WERI-Rb-1 (cell line): ENCODE measurements at places on chromosomes 6 and 20.

DNA sequence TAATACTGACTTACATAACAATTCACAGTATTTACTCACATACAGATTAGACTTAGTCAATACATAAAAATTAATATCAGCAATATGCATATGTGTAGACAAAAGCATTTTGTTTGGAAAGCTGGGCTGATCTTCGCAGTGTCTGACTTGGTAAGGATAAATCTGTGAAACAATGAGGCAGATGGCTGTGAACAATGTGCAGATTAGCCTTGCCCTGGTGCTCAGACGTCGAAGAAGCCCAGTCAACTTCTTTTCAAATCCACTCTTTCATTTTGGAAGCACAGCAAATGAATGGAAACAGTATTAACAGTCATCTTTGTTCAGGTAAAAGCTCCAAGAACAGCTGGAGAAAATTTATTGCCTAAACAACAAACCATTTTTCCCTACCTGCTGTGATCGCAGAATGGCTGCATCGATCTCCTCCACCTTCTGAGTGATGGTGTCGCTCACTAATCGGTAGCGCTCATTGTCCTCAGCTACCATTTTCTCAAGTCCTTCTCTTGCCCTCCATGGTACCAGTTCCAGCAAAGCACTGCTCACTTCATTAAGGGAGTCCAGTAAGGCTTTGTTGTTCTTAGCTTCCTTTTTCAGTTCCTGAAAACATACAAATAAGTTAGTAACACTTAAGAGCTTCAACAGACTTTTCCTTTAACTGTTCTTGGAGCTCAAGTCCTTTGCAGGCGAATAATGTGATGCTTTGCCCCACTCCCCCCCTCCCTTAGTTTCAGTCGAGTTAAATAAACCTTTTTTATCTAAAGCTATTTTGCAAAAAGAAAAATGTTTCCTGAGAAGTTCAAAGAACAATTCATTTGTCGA lies 116.5 kb downstream of the DST start:
- peak; percentile 52 for DNase-seq

DNA sequence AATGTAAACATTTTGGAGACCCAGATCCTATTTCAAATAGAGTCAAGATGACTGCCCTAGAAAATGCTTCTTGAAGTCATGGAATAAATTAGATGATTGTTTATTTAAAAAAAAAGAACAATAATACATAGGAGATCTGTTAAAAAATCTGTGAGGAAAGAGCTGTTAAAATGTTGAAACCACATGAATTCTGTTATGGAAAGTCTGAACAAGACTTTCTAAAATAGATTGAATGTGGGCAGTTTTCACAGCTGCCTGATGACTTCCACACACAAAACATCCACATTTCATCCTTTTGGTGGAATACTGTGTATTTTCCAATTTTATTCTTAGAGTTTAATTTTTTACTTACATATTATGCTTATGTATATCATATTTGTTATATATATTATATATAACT lies 186.1 kb downstream of the LAMA2 start:
- no peak for DNase-seq

DNA sequence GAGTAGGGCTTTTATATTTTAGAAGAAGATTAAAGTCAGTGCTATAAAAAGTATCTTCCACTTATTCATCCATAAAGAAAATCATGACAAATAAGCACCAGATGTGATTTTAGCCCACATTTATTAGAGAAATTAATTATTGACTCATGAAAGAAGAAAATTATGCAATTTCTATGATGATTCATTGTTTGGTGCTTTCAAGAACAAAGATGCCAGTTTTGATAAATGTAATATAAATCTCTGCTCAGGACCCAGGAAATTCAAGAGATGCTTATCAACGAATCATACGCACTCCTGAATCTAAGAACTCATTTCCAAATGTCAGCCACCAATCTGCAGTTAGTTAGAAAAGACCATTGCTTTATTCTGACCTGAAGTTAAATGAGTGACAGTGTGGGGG lies 211.4 kb downstream of the ARHGAP18 start:
- DNase-seq = no peak

DNA sequence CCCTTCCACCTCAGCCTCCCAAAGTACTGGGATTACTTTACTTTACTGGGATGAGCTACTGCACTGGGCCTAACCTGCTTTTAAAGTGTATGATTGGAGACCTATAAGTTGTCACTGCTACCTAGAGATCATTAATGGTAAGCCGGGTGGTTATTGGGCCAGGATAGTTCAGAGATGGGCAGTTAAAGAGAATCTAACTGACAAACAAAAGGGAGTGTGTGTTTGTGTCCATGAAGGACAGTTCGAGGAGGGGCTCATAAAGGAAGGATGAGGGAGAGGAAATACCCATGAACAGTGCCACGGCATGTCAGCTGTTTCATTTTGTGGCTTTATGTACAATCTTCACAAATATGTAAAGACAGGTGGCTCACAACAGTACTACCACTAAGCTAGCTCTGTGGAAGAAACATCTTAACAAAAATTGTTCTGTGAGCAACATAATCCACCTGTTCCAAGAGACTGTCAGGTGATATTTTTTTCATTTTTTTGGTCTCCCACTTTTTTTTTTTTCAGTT lies 69.7 kb upstream of the FAM8A1 start:
- DNase-seq = no peak

- no peak for DNase-seq
These were observed 92.3 kb downstream of the RNF182 start for GRCh38 chr6:14016935-14017625.

- no peak for DNase-seq
These were observed 26.2 kb downstream of the TULP4 start for GRCh38 chr6:158338311-158339112.

DNA sequence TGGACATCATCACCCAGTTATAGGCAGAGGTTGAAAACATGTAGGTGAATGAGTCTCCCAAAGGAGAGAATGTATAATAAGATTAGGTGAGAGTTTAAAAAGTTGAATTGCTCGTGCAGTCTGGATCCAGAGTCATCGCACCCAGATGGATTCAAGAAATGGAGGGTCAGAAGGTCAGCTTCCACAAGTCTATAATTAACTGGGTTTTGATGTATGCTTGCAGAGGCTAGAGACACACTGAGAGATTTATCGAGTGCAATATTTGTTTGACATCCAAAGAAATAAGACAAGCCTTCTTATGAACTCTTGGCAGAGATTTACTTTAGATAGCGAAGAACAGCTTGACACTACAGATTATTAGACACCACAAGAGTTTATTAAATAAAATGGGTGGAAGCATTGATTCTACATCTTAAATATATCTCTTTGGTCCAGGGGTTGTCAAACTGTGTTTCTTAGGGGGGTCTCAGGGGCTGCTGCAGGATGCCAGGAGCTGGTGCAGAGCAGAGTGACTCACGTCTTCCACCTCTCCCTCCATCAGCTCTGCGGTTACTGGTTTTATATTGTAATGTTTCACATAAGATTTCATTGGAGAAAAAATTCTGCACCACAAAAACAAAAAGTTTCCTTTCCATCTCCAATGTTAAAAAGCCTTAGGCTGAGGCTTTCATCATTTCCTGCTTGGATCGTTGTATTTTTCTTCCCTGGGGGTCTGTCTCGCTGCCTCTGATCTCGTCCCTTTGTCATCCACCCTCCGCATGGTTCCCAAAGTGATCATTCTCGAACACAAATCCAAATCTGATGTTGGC lies 176.2 kb upstream of the AHI1 start:
- DNase-seq = no peak

DNA sequence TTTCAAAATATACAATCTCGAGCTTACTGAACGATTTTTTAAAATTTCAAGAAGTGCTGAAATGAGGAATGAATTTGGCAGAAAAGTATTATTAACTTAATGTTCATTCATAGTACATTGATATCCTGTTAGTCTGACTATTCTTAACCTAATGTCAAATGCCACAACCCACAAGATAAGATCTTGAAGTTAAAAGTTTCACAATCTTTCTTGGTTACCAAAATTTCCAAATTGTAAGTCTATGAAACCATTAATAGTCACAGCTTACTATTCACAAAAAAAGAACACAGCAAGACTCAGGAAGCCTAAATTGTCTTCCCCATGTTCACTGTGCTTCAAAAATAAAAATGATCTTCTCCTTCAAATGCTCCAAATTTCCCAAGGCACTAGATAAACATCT lies 71.3 kb downstream of the HACE1 start:
- no peak for DNase-seq

GRCh38 chr6:21612067-21612745 lies 18.7 kb downstream of the SOX4 start:
- no peak for DNase-seq

DNA sequence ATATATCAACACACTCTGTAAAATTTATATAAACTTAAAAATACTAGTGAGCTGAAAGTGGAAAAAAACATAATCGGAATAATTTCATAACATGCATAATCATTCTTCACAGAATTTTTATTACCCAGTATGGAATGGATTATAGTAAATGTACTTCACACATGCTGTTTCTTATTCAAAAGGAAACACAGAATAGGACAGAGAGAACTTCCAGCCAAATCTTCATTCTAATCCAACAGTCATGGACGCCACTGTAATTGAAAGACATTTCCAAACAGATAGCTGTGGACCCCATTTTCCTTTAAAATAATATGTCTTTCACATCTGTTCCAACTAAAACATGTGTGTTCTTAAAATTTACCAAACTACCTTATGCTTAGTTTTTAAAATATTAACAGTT lies 126.6 kb upstream of the RUNX2 start:
- DNase-seq = no peak

DNA sequence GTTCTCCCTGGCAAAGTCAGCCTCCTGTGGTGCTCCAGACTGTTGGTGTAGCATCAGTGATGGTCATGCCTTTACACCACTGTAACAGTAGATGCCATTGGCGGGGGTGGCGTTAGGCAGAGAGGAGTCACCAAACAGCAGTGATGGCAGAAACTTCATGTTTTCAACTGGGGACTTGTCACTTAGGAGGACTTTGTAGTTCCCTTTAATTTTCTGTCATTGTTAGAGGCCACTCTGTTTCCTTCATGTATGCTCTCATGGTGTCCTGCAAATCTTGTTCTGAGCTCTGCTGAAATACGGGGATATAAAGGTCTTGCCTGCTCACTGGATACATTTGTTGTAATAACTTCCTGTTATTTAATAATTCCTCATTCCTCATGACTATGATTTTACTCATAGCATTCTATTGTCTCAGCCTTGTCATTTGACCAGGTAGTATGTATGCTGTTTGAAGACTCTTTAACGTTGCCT lies 4.6 kb downstream of the MAP3K4 start:
- no peak for DNase-seq

DNA sequence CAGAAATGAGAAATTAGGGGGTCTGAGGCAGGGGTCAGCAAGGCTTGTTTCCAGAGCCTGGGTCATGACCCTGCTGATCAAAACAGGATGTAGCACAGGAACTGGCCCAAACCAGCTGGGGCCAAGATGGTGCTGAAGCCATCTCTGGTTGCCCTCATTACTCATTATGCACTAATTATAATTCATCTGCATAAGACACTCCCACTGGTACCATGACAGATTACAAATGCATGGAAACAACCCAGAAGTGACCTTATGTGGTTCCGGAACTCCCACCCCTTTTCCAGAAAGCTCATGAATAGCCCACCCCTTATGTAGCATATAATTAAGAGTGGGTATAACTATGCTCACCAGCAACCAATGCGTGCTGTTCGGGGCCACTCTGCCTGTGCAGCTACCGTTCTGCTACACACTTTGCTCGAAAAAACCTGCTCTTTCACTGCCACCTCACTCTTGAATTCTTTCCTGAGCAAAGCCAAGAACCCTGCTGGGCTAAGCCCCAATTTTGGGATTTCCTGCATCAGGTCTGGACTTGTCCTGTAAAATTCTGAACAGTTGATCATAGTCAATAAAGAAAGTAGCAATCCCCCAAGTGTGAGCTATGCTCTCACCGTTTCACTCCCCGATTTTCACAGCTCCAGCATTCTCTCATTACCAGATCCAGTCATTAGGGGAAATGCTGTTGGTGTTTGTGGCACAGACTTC lies 122.3 kb downstream of the WDR27 start:
- DNase-seq = no peak

DNA sequence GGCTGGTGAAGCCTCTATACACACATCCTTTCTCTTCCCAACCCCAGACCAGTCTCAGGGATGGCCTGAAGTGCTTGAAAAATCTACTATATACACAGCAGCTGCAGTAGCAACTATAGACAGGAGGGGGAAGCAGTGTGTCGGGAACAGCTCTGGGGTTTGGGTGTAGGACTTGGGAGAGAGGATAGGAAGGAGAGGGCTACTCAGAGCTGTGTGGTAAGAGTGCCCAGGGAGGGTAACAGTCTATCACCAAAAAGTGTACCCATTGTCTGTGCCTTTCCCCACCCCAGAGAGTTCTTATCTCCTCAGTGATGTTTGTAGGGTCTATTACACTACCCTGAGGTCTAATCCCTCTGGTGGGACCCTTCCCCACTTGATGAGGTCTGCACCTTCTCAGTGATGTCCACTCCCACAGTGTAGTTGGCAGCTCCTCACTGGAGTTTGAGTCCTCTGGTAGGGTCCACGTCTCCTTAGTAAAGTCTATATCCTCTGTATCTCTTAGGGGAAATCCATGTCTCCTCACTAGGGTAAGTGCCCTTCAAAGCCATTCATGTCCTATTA lies 1.5 kb upstream of the GGT7 start:
- DNase-seq = peak; percentile 84

- no peak for DNase-seq
These were observed 166.9 kb upstream of the MCHR2 start for GRCh38 chr6:100160930-100161329.

DNA sequence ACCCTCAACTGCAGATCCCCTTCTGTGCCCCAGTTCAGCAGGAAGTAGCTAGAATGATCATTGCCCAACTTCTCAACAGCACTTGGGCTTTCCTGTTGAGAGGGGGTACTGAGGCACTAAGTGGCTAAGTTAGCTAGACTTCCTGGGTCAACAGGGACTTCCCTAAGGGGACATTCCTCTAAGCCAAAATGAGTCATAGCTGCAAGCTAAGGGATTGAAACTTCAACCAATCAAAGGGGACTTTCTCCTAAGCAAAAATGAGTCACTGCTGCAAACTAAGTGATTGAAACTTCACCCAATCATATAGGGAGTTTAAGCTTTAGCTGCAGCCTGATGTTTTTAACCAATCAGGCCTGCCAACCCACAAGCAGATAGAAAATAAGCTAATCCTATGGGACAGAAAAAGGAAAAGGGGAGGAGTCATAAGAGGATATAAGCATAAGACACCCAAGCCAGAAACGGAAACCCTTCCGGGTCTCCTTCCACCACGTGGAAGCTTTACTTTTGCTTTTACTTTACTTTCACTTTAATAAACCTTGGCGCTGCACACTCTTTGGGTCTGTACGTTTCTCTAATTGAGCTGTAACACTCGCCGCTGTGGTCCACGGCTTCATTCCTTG lies 659.0 kb upstream of the HS3ST5 start:
- no peak for DNase-seq

GRCh38 chr20:56893226-56893917 lies 264.3 kb downstream of the TFAP2C start:
- DNase-seq = no peak

DNA sequence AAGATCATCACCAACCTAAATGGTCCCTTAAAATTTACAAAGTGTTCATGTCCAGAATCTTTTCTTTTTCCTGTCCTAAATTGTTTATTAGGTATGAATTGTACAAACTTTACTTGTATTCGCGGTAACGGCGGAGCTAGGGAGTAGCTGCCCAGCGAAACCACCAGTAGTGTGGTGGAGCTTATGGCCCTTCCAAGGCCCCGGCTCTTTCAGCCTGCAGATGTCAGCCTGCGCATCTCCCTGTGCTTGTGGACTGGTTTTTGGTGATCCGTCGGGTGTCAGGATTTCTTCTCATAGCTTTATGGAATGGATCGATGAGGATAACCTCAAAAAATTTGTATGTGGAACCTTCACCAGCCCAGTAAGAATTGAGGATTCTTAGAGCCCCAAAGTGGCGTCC lies 27.2 kb upstream of the ENPP1 start:
- no peak for DNase-seq

- DNase-seq = no peak
These were observed 112.0 kb upstream of the CCN2 start for GRCh38 chr6:132063204-132063603.
